ENCODE measurements at places on chromosomes 7 and 10. TPM values are rescaled to one million over a fixed set of nuclear protein-coding genes. Genes with fewer than 3 reads are reported as not detected.

DNA sequence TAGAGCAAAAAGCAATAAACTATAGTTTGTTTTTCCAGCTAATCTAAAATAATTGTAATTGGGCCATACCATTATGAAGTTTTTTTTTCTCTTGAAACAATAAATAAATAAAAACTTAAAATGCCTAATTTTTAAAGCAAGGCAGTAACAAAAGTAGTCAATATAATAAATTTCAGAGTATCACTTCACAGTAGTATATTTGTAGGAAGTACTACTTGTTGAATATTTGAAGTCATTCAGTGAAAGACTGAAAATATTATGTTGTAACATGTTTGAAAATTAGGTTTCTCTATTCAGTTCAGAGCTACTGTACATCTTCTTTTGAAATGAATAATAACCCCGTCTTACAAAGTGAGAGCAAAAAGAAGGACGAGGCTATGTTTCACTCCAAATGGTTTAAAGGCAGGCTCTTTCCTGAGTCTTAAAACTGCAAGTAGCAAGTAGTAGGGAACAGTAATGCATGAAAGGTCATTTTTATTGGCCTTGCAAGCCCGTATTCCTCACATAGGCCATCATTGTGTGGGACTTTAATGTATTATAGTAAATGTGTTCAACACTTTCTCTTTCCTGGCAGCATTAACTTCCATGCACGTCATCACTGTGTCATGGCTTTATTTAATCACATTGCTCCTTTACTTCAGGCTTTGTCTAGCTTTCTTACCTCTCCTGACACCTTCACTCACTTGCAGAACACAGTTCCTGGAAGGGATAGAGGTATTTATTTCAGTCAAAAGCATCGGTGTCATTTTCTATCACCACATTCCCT lies 141.4 kb downstream of the VTI1A start:
- no peak for DNase-seq
- no peak overlapping the region for H3K4me3 ChIP-seq
- H3K27ac ChIP-seq = no peak overlapping the region
- no peaks in the 10 kb centered on the region for H3K36me3 ChIP-seq
- no peaks in the 10 kb centered on the region for H3K27me3 ChIP-seq

PLCE1 gene
- total RNA-seq = 0.99 TPM

GRCh38 chr10:132201111-132201969 lies 14.6 kb downstream of the DPYSL4 start:
- no peak overlapping the region for H3K4me3 ChIP-seq
- DNase-seq = no peak
- no peaks in the 10 kb centered on the region for H3K4me1 ChIP-seq
- H3K36me3 ChIP-seq = no peaks in the 10 kb centered on the region

ASB4 gene
- not detected for total RNA-seq

DNA sequence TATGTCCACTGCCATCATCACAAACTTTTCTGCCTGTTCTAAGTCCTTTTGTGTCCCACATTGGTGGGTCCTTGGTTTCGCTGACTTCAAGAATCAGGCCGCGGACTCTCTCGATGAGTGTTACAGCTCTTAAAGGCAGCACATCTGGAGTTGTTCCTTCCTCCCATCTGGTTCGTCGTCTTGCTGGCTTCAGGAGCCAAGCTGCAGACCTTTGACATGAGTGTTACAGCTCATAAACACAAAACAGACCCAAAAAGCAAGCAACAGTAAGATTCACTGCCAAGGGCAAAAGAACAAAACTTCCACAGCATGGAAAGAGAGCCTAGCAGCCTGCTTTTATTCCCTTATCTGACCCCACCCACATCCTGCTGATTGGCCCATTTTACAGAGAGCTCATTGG lies 30.2 kb downstream of the ASNS start:
- H3K4me3 ChIP-seq = no peak overlapping the region
- H3K4me1 ChIP-seq = no peaks in the 10 kb centered on the region
- DNase-seq = no peak
- H3K27me3 ChIP-seq = no peaks in the 10 kb centered on the region

DNA sequence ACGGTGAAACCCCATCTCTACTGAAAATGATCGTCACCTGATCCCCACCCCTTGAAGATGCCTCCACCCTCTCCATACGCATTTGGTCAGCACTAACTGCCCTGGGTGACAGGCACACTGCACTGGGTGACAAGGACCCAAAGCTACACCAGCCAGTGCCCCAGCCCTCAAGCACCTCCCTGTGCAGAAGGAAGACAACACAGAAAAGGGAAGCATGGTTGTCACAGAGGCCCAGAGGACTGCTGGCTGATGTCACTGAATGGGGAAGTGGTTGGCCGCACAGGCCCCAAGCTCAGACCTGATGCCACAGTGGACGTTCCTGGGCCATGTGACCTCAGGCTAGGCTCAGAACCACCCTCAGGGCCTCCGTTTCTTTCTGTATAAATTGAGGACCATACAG lies 4.2 kb upstream of the PILRA start:
- peaks cover 3% of the 10 kb centered on the region for H3K36me3 ChIP-seq
- no peaks in the 10 kb centered on the region for H3K4me1 ChIP-seq
- no peak overlapping the region for H3K27ac ChIP-seq
- no peaks in the 10 kb centered on the region for H3K27me3 ChIP-seq
